HFF-Myc (cell line): ENCODE measurements at places on chromosomes 1 and 21.

GRCh38 chr1:225881081-225881958 lies 860 bp downstream of the TMEM63A start:
- no peak for DNase-seq

DNA sequence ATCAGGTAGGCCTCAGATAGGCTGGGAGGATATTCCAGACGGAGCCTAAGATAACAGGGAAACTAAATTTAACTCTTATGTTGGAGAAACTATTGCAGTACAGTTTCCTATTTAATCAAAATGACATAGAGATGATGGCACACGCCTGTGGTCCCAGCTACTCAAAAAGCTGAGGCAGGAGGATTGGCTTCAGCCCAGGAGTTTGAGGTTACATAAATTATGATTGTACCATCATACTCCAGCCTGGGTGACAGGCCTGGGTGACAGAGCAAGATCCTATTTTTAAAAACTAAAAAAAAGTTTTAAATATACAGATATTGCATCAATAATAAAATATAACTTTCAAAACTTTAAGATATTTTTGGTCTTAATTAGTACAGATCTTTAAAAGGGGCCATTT lies 25.2 kb upstream of the TAL1 start:
- no peak for DNase-seq

GRCh38 chr1:70324683-70325082 lies 29.8 kb downstream of the ANKRD13C start:
- no peak for DNase-seq

DNA sequence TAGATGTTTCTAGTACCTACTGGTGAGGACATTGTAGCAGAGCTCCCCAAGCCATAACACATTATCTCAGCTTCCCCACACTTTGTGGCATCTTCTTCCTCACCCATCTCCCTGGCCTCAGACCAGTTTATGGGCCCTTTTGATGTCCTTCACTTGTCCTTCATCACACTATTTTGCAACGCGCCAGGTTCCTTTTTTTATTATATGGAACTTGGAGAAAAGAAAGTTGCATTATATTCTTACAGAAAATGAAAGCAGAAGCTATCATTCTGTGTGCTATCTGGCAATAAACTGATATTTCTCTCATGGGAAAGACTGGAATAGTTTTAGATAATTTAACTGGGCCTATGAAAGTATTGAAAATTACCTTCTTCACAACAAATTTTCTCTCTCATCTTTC lies 196.9 kb upstream of the ETV3 start:
- DNase-seq = no peak

- DNase-seq = no peak
These were observed 71.4 kb upstream of the COG2 start for GRCh38 chr1:230570724-230571360.

DNA sequence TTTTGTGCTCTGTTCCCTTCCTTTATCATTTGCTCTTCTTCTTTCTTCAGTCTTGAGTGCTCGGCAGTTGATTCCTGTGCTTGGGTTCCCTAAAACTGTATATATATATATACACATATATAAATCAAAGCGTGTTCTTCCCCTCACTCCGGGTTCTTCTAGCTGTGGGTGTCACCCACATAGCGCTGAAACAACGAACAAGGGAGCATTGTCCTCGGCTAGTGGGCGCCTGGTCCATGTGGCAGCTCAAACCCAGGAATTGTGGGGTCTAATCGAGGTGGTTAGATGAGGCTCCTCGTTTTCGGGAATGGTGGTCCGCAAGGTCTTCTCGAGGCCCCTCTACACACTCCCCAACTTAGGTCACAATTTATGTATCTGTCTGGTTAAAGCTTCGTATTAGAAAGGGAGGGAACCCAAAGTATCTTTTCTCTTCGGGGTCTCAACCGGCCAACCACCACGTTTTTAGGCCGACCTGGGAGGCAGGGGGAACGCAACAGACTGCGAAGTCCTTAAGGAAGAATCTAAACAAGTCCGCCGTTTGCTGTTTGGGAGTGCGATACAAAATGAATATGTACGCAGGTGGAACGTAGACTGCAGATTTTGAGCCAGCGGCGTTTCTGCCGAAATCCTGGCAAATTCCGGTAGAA lies 504 bp upstream of the SDHC start:
- DNase-seq = no peak

- DNase-seq = no peak
These were observed 89.0 kb upstream of the MACF1 start for GRCh38 chr1:39115271-39116110.

- no peak for DNase-seq
These were observed 8.2 kb downstream of the SIM2 start for GRCh38 chr21:36706951-36707762.

- DNase-seq = no peak
These were observed 44.0 kb downstream of the PLPP3 start for GRCh38 chr1:56535362-56535761.

GRCh38 chr1:7902478-7903085 lies 38.1 kb downstream of the TNFRSF9 start:
- DNase-seq = peak; percentile 61

DNA sequence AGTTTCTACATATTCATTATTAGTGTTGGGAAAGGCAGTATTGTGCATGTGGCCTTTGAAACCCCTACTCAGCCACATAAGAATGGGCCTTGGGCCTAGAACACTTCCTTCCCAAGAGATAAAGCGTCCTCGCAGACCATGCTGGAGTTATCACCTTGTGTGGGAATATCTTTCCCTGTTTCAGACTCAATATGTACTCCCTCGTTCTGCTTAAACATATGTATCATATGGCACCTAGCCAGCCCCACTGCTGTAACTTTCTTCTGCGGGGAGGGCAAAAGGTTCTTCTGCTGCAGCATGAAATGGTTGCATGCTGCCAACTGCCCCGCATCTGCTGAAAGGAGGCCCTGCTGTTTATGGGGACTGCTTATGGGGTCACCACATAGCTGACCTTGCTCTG lies 92.0 kb downstream of the CRB1 start:
- no peak for DNase-seq

DNA sequence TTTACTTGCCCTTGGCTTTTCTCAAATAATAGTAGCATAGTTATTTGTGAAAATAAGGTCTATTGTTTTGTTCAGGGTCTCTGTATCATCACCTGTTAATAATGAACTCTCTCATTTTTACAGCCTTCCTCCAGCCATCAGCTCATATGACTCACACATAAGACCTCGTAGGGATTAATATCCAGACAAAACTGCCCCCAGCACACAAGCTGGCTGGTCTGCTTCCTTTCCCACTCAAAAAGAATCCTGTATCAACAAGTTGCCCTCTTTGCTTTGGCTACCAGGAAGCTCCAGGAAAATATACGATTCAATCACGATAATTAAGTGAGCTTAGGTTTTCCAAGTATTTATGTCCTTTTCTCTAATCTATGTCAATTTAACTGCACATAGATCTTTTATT lies 119.2 kb downstream of the DMRTB1 start:
- no peak for DNase-seq

GRCh38 chr1:115976062-115976920 lies at the start of gene SLC22A15:
Gene SLC22A15 (plus strand): TSS chr1:115976513. CDS start chr1:115976628, 115 bp downstream.
- DNase-seq = no peak

- DNase-seq = no peak
These were observed 276.2 kb downstream of the CACNA1E start for GRCh38 chr1:181759481-181759880.

DNA sequence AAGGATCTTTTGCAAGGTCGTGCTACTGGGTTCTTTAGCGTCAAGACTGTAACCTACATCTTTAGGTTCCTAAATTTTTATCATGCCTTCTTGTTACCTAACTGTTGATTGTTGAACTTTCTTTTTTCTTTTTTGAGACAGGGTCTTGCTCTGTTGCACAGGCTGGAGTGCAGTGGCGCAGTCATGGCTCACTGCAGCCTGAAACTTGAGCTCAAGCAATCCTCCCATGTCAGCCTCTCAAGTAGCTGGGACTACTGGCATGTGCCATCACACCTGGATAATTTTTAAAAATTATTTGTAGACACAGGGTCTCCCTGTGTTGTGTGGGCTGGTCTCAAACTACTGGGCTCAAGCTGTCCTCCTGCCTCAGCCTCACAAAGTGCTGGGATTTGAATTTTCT lies 52.9 kb downstream of the NFIA start:
- no peak for DNase-seq

DNA sequence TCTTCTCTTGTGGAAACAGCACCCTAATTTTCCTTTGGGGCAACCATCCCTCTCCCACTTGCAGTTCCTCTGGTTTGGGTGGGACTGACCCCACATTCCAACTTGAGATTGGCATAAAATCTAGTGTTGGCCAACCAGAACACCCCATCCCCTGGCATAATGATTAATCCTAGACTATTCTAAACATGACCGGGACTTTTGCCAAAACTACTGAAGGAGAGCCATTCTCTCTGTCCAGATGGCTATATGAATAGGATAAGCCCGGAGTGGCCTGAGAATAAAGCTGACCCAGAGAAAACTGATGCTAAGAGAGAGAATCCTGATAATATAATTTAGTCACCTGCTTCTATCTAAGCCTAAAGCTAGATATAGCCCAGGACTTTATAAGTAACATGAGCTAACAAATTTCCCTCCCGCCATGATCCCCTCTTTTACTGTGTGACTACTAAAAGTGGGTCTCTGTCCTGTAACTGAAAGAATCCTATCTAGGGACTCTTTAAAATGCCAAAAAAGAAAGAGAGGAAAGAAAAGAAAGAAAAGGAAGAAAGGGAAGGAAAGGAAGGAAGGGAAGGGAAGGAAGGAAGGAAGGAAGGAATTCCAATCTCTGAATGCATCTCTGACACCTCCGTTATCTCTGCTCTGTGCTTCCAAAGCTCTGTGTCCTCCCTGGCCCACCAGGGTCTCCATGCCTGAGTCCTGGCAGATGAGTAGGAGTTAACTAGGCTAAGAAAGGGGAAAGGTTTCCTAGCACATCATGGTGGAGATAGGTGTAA lies 28.0 kb upstream of the NRDC start:
- peak; percentile 37 for DNase-seq

DNA sequence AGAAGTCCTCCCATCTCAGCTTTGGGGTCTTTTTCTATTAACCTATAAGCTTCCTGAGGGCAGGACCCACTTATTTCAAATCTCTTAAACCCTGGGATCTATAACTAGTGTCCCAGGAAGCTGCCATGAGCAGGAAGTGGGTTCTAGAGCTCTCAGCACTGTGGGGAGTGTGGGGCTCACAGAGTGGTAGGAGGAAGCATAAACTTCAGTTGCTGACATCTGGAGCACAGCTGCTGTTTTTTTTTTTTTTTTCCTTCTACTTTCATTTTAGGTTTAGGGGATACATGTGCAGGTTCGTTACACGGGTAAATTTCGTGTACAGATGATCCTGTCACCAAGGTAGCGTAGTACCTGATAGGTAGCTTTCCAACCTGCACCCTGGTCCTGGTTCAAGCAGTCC lies 59.3 kb downstream of the AK4 start:
- peak; percentile 68 for DNase-seq

- DNase-seq = no peak
These were observed 80.3 kb upstream of the EXO1 start for GRCh38 chr1:241767737-241768136.

DNA sequence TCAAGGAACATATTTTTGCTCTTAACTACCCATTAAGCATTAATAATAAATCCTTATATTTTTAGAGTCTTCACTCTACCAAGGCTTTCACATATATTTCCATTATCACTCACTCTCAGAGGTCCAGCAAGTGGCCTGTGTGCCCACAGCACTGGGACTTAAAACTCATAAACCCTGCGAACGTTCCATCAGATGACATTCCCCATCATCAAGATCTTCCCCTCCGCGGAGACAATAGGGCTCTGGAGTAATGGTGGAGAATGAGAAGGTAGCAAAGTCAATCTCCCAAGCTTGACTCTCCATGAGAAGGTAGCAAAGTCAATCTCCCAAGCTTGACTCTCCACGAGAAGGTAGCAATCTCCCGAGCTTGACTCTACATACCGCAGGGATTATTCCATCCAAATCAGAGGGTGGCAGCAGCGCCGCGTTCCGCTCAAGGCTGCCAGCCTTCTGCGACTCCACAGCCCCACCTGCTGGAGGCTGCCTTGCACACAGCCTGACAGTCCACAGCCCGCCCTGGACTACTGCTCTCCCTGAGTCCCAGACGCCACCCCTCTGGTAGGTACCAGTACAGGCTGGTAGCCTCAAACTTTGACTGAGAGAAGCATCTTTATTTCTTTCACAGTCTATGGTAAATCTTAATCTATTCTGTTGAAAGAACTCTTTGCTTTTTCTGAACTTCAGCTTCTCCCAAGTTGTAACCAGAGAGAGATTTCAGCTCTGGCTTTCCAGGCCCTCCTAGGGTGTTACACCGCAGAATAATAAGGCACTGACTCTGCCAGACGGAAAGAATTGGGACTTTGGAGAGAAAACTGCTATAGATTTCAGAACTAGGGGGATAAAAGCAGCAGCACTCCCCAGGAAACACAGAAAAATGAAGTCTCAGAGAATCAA lies 26.4 kb upstream of the CTTNBP2NL start:
- peak; percentile 51 for DNase-seq

DNA sequence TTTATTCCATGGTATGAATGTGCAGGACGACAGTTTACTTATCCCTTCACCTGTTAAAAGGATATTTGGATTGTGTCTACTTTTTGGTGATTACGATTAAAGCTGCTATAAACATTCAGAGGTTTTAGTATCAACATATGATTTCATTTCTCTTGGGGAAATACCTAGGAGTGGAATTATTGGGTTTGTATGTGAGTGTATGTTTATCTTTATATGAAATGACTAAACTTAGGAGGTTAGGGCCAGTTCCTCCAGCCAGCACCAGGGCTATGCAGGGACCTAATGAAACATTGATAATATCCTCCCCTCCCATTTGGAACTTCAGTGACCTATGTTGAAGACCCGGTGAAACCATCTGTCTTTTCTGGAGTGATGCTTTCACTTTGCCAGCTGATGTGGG lies 13.8 kb downstream of the TMEM51 start:
- DNase-seq = no peak

DNA sequence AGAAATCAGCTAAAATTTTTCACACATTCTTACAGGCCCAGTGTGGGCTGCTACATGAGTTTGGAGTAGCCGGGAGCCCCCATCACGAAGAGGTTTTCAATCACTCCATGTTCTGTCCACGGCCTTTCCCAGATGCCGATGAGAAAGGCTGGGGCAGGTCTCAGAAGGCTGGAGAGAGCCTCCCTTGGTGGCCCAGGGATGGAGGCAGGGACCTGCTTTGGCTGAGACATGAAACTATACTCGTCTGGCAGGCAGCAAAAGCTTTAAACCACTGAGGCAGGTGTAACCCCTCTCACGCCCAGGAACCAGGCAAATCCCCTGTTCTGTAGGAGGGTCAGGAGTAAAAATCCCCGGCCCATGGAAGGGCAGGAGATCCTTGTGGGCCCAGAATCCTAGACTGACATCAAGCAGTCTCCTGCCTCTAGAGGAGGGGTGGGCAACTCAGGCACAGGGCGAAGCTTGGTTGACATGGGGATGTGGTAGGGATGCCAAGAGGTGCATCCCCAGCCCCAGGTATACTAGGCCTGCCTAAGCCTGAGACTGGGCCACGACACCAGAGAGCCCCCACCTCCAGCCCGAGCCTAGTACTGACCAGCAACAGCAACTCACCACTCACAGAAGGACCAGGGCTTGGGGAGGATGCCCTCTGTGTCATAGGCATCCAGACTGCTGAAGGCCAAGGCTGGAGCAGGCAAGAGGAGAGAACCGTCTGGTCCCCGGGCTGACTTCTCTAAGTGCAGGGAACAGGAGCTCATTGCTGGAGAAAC lies 9.1 kb downstream of the MMEL1 start:
- DNase-seq = no peak

GRCh38 chr1:8018492-8019228 lies 7.4 kb downstream of the ERRFI1 start:
- no peak for DNase-seq
